Liver (tissue), 10 donors: ENCODE measurements at places on chromosomes 1 and 21.

DNA sequence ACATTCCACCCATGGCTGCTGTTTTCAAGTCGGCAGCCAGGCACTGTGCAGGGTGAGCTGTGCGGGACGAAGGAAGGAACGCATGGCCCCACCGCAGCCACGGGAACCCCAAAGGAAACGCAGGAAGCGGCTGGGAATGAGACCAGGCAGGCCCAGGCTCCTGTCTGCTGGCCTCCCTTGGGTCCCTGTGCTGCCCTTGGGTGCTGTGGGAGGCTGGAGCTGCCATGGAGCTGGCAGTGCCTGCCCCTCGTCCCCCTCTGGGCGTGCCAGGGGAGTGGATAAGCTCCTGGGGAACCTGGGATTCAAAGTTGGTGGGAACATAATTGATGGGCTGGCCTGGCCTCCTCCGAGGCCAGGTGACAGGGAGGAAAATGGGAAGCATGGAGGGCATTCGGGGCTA, 5.3 kb upstream of the KRTAP10-4 start:
- no peak for DNase-seq

GRCh38 chr1:6093071-6093470, 47.4 kb downstream of the KCNAB2 start:
- DNase-seq: no peak

GRCh38 chr1:16128338-16128741, 27.5 kb downstream of the EPHA2 start:
- no peak for DNase-seq

- no peak for DNase-seq
Observed at GRCh38 chr1:73673971-73674370, 524.0 kb downstream of the LRRIQ3 start.

DNA sequence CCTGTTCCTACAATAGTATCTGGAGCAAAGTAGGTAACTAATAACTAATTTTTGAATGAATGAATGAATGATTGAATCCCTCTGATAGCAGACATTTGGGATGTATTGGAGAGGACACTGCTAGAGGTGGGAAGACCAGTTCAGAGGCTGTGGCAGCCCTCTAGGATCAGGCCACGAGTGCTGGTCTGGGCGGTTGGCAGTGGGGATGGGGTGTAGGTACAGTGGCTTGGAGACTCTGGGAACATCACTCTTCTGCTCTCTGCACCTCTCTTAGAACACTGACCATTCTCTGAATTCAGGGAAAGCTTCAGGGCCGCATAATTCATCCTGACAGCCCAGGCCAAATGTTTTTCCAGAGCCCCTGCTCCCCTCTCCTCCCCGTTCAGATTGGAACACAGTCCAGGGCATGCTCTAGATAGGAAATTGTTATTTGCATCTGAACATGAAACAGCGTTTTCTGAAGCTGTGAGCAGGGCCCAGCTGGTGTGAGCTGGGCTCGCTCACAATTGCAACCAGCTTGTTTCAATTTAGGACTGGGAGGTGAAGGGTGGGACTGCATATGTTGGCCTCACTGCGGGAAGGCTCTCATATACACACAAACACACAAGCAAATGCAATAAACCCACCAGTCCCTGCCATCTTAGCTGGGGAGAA, 253.1 kb upstream of the USP24 start:
- no peak for DNase-seq

- DNase-seq: no peak
Observed at GRCh38 chr1:80218112-80218511, 1211.6 kb upstream of the ADGRL4 start.

GRCh38 chr1:20767271-20767670, 19.8 kb downstream of the HP1BP3 start:
- DNase-seq: no peak

- no peak for DNase-seq
Observed at GRCh38 chr1:85048296-85049064, at the start of gene MCOLN3. TSS of gene MCOLN3 (minus strand) at chr1:85048500. CDS start at chr1:85045360, 3,140 bp downstream.
